ENCODE measurements at places on chromosomes 5 and 9. TPM values are rescaled to one million over a fixed set of nuclear protein-coding genes. Genes with fewer than 3 reads are reported as not detected.

Gene C7
- 44.1 TPM for total RNA-seq

Gene ERCC8
- 9.1 TPM for total RNA-seq

Gene UBTD2
- 18.3 TPM for total RNA-seq

Gene CDX1
- total RNA-seq = 140 TPM

Gene MLANA
- total RNA-seq = not detected

Gene IFNE
- not detected for total RNA-seq

Gene THBS4
- total RNA-seq = 0.84 TPM

Gene OR4F3
- total RNA-seq = not detected

Gene ORM2
- total RNA-seq = 1.0 TPM

Gene F12
- 3.0 TPM for total RNA-seq

Gene LCN9
- total RNA-seq = not detected

Gene RMRP
- total RNA-seq = 9,213 TPM

Gene ACER2
- total RNA-seq = 5.3 TPM

Gene CCNI2
- total RNA-seq = 12.3 TPM

Gene ECSCR
- 8.5 TPM for total RNA-seq

Gene SLC34A3
- total RNA-seq = not detected

Gene LCN2
- total RNA-seq = 16.8 TPM

Gene SLC22A4
- total RNA-seq = 2.7 TPM

Gene TCF7
- 1.9 TPM for total RNA-seq

Gene IL5
- not detected for total RNA-seq

Gene LCN1
- total RNA-seq = not detected

Gene C5orf52
- total RNA-seq = 3.5 TPM

Gene PPP3R2
- not detected for total RNA-seq

Gene ZNF462
- total RNA-seq = 54.7 TPM

Gene EQTN
- total RNA-seq = 0.53 TPM

Gene CYSRT1
- not detected for total RNA-seq

Gene CCDC171
- total RNA-seq = 3.6 TPM

Gene VCAN
- 36.0 TPM for total RNA-seq

Gene WHRN
- 2.8 TPM for total RNA-seq

Gene GABRP
- total RNA-seq = not detected

Gene PCSK5
- total RNA-seq = 53.3 TPM

Gene LCN6
- total RNA-seq = 4.7 TPM

Measured in mucosa of descending colon (tissue), 3 donors.